ENCODE measurements at places on chromosomes 13 and 19.

- DNase-seq, result no peak
These were observed 23.8 kb downstream of the CYP4F12 start for GRCh38 chr19:15696654-15697194.

DNA sequence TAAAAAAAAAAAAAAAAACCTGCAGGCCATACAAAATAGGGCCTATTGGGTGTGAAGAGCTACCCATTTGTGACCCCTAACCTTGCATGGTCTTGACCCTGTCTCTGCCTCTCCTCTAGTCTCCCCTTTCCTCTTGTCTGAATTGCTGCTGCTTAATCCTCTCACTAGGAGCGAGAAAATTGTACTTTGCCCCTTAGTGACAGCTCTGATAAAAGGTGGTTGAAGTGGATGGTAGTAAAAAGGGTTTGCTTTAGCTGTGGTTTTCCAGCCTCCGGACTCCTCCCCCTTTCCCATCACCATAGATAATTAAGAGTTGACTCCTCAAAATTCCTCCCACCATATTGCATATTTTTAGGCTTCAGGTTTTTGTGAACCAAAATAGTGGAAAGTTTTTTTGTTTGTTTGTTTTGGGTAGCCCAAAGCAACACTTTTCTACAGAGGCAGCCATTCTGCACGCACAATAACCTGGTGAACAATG lies 23.5 kb downstream of the ACTN4 start:
- no peak for DNase-seq

- DNase-seq, result peak; percentile 70
These were observed 6.4 kb upstream of the DMWD start for GRCh38 chr19:45798995-45799517.

GRCh38 chr13:67147342-67148133 lies 82.6 kb downstream of the PCDH9 start:
- DNase-seq, result no peak

DNA sequence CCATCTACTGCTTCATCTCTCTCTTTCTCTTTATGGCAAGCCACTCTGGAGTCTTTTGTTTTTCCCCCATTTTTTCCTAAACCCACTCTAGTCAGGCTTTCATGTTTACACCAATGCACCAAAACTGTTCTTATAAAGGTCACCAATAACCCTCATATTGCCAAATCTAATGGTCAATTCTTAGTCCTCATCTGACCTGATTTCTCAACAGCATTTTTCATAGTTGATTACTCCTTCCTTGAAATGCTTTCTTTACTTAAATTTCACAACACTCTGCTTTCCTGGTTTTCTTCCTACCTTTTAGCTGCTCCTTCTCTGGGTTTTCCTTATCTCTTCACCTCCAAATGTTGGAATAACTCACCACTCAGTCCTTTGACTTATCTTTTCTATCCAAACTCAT lies 47.9 kb downstream of the MICU2 start:
- no peak for DNase-seq

GRCh38 chr13:110418944-110419343 lies 111.9 kb downstream of the COL4A2 start:
- DNase-seq, result no peak

DNA sequence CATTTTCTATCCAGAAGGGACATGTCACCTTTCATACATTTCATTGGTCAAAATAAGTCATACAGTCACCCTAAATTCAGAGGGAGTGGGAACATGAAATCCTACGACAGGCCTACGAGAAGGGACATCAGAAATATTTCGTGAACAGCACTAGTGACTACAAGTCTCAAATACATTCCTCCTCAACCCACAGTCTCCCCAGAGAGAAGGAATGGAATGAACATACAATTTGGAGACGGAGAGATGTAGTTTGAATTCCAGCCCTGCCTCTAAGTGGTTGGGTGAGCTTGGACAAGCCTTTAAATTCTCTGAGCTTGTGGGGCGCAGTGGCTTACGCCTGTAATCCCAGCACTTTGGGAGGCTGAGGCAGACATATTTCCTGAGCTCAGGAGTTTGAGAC lies 9.9 kb downstream of the SERTM1 start:
- no peak for DNase-seq

- no peak for DNase-seq
These were observed 256.9 kb downstream of the SPRY2 start for GRCh38 chr13:80083853-80084676.

DNA sequence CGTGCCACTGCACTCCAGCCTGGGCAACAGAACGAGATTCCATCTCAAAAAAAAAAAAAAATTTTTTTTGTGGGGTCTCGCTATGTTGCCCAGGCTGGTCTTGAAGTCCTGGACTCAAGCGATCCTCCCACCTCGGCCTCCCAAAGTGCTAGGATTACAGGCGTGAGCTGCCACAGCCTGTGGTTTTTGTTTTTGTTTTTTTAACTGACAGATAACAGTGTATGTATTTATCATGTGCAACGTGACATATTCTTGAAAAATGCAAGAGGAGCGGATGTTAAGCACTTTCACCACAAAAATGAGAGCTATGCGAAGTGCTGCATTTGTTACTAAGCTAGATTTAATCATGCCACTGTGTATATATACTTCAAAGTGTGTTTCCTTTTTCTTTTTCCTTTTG lies 49.0 kb downstream of the ARHGEF18 start:
- DNase-seq, result no peak

DNA sequence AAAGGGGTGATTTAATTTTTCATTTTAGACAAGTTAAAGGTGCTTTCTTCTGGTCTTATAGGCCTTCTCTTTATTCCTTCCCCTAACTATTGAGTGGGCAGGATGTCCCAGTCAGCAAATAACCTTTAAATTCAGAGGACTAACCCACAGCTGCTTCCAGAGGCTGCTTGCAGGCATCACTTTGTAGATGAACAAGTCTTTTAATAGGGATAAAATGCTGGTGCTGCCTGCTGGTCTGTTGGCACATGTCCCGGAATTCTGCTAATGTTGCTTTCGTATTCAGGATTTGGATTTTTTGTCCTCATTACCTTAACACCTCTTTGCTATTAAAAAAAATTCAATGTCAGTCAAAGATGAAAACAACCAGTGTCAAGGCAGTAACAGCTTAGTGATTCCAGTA lies 132.7 kb upstream of the KL start:
- DNase-seq, result no peak

- no peak for DNase-seq
These were observed 99.8 kb downstream of the CRYL1 start for GRCh38 chr13:20425819-20426219.

- DNase-seq, result no peak
These were observed 636.7 kb upstream of the GPC6 start for GRCh38 chr13:92589955-92590354.

- no peak for DNase-seq
These were observed 17.8 kb upstream of the ZNF730 start for GRCh38 chr19:23098988-23099387.

- no peak for DNase-seq
These were observed 110.3 kb downstream of the MIPEP start for GRCh38 chr13:23778879-23779278.

DNA sequence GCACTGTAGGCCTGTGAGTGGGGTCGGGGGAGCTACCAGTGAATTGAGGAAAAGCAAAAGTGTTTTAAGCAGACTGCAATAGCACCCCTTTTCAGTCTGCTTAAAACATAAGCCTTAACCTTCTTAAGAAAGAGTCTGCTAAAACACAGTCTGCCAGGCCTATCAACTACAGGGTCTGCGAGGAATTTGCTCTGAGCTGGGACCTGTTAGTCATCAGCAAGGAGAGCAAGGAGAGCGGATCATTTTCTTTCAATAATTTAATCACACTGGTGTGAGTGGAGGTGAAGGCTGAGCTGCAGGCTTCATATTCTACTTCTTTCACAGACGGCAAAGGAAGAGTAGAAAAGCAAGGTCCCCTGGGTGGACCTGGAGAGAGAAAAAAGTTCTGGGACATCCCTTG lies 342.7 kb downstream of the ENOX1 start:
- DNase-seq, result no peak

- no peak for DNase-seq
These were observed 2.5 kb downstream of the ZNF430 start for GRCh38 chr19:21022996-21023395.

DNA sequence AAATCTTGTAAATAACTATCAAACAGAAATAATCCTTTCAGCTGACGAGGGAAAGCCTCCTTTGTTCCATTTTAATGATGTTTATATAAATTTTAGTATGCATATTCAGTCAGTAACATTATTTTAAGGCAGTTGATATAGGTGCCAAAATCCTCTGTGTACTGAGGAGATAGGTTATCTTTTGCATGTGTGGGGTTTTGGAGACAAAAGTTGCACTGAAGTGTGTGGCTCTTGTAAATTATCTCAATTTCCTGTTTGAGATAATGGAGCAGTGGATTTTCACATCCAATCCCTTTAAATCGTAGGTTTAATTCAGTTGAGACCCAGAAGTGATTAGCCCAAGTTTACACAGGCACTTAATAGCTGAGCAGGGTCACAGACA lies 106.6 kb downstream of the RGCC start:
- DNase-seq, result no peak

DNA sequence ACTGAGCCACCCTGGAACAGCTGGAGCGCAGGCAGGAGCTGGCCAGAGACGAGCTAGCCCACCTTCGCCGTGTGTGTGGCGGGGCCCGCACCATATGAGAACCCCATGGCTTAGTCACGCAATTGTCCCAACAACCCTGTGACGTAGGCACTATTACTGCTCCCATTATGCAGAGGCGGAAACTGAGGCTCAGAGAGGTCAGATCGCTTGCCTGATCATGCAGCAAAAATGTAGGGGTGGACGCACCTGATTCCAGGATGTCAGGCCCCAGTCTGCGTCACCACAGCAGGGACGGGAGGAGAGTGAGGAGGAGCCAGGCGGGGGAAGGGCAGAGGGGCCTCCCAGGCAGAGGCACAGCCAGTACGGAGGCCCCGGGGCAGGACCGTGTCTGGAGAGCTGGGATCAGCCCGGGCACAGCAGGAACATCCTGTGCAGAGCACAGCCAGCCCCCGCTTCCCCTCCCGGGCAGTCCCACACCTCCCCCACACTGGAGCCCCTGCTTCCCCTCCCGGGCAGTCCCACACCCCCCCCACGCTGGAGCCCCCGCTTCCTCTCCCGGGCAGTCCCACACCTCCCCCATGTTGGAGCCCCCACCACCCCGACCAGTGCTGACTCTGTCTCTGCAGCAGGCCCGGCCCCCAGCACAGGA lies 16.7 kb downstream of the PIP5K1C start:
- no peak for DNase-seq

- no peak for DNase-seq
These were observed 51.8 kb downstream of the CCDC70 start for GRCh38 chr13:51913421-51914136.

DNA sequence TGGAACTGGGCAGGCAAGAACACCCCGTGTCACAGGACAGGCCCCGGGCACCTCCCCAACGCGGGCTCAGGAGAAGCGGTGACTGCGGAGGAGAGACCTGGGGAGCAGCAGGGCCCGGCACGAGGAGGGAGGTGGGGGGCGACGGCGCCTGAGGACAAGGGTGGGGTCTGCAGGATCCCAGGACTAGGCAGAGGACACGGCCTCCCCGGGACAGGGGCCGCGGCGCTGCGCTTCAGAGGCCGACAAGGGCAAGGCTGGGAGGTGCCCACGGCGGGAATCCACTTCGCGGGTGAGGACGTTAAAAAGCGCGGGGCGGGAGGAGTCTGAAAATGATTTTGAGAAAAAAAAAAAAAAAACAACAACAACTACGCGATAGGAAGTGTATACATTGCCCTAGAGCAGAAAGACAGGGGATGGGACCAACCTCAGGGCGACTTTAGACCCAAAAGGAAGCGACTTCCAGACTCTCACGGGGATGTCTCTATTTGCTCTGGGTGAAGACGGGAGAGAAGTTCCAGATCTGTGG lies 44.9 kb downstream of the ZNF611 start:
- DNase-seq, result peak; percentile 28

GRCh38 chr19:14449321-14449720 lies 16.2 kb downstream of the PKN1 start:
- DNase-seq, result no peak

Data from hippocampal formation (tissue), 2 donors.